B cell (primary cell): ENCODE measurements at places on chromosomes 13 and 19.

DNA sequence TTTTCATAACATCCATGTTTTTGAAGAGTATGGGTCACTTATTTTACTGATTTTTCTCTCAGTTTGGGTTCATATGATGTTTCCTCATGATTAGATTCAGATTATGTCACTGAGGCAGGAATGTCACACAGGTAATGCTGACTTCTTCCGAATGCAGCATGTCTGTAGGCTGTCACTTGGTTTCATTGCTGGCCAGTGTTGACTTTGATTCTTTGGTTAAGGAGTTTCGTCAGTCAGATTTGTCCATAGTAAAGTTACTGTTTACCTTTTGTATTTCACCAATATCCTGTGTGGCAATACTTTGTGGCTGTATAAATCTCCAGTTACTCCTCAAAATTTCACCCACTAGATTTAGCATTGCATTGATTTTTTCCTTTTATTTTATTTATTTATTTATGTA, 105.6 kb downstream of the MRPL57 start:
- DNase-seq, result no peak

DNA sequence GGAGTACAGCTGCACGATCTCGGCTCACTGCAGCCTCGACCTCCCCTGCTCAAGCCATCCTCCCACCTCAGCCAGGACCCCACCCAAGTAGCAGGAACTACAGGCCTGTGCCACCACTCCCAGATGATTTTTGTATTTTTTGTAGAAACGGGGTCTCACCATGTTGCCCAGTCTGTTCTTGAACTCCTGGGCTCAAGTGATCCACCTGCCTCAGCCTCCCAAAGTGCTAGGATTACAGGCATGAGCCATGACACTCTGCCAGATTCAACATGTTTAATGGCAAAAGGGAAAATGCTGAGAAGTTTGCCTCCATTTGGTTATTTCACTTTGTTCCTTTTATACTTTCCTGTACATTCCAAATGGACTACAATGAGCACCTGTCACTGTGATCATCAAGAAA, 65.8 kb downstream of the ZIC5 start:
- DNase-seq, result no peak

DNA sequence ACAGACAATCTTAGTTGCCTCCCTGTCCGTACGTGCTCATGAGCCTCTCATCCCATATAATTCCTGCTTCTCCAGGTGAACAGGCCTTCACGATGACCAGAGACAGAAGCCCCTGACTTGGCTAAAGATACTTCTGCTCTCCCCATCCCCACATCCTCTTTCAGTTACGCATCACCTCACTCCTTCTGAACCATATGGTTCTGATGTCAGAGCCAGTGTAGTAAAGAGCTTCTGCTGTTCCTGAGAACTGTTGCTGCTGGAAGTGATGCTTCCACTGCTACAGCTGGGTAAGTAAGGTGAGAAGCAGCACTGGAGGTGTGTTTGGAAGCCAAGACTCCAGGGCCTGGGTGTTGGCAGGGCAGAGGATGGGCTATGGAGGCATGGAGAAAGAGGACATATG, 12.9 kb downstream of the SIGLECL1 start:
- DNase-seq, result no peak

GRCh38 chr19:35929876-35930275, 6.3 kb upstream of the LRFN3 start:
- peak; percentile 52 for DNase-seq

DNA sequence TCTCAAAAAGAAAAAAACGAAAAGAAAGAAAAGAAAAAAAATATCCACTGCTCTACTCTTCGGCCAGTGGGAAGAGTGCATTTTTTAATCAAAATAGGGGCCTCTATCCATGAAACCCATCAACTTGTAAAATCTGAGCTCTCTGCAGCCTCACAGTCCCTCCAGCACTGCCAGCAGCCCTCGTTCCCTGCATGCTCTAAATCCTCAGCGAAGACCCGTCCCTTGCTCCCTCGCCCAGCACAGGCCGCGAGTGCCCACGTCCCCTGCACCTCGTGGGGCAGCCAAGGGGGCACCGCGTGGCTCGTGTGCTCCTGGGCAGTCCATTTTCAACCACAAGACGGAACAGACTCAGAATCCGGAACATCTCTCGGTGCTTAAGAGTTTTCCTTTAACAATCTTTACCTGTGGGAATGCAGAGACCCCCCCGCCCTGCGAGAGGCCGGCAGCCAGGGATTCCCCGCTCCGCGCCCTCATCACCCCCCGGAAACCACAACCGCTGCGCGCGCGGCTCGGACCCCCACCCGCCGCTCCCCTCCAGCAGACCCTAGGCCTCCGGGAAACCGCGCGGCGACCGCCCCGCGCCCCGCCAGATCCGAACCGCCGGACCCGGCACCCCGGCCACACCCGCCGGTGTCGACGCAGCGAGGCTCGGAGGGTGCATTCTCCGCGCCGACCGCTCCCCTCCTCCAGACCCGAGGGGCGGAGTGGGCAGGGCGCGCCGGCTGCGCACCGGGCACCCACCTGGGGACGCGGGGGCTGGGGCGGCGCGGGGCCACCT, 638 bp downstream of the ANKRD27 start:
- DNase-seq, result no peak

DNA sequence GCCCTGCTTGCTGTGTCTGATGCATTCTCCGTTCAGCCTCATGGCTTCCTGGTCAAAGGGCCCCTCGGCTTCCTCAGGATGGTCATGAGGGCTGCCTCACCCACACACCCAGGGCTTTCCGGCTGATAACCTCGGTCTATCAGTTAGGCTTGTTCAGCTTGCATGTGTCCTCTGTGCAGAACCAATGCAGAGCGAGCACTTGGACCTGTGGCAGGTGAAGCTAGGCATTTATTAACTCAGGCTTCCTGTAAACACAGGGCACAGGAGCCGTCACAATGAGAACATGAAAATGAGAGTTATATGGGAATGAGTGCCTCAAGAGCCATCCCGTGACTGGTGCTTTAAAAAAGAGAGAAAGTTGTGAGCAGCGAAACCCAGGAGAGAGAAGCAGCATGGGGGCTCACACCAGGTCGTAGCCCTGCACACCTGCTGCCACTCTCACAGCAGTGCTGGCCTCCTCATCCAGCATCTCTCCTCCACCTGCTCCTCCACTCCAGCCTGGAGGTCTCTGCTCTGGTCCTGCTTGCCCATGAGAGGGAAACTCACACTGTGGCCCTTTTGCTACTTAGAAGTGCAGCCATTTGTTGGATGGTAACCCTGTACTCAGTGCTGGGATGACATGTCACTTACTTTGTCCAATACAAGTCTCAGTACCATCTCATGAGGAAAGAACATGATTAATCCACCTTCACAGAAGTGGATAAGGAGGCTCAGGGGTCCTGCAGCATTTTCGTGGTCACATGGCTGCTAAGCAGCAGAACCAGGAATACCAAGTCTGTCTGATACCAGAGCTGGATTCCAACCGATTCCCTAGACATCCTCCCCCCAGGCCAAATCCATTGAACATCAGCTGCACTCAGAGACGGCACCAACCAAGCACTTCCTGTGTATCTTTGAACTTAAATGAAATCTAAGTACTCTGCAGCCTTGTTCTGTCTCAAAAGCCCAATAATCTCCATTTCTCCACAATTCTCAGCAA, 50.5 kb upstream of the IRS2 start:
- DNase-seq, result no peak

- no peak for DNase-seq
These were observed 56.6 kb upstream of the GPC6 start for GRCh38 chr13:93169980-93170379.

DNA sequence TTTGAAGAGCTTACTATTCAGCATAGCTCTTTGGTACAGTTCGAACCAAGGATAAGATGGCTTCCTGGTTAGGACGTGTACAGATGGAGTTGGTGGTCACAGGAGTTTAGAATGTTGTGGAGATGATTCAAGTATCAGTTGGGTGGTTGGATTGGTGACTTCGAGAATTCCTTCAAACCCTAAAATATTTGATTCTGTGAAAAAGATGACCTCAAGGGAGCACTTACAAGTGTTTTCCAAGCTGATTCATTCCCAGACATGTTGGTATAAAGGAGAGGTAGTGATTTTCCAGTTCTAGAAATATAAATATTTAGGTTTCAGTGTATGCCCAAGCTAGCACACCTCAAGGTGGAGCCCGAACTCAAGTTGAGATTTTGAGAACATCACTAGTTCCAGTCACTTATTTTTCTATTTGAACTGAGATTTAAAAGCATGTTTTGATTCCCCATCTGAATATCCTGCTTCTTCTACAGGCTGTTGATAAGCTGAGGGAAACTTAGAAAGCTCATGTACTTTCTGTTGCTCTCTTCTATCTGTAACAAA, 306.1 kb downstream of the DCT start:
- DNase-seq, result no peak

- no peak for DNase-seq
These were observed 80.1 kb downstream of the CYSLTR2 start for GRCh38 chr13:48733739-48734335.

DNA sequence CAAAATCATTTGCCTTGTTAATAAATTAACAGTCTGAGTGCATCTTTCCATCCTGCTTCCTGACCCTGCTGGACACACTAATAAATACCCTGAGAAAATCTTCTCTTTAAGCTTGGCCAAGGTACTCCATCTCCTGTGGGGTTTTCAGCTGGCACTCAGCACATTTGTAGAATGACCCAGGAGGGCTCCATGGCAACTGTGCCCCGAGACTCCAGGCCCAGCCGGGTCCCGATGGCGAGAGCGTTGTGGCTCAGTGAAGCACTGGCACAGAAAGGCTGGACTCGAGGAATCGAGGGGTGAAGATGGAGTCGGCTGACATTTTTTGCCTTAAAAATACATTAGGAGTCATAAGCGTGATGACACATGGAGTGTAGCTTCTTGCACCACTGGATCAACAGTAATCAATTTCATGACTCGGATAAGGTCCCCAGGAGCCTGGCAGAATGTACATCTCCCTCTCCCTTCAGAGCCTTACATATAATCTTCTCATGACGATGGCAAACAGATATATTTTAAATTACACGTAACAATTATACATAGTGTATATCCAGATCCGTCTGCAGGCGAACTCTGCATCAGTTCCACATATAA, 85.4 kb downstream of the SLC7A1 start:
- no peak for DNase-seq

GRCh38 chr13:58721273-58721672, 1089.7 kb downstream of the PCDH17 start:
- DNase-seq, result no peak

- peak; percentile 29 for DNase-seq
These were observed 3.0 kb downstream of the POU4F1 start for GRCh38 chr13:78600280-78600883.

GRCh38 chr19:1239420-1239795, 1.6 kb upstream of the CBARP start:
- no peak for DNase-seq

- DNase-seq, result no peak
These were observed 78.0 kb downstream of the KLF5 start for GRCh38 chr13:73136776-73137175.

DNA sequence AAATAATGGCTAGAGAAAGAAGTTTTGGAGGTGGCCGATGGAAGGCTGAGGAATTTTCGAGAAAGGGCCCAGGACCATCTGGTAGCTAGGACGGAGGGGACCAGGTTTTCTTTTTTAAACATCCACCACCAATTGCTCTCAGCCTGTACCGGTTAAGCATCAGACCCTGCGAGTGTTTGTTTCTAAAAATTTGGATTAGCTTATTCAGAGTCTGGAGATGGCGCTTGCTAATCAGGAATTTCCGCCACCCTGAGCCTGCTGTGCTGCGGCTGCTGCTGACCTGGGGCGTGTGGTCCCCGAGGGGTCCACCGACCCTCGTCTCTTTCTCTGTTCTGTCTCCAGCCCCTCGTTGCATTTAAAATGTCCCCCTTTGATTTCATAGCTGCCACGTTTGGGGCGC, 2.0 kb downstream of the UHRF1 start:
- no peak for DNase-seq

- DNase-seq, result no peak
These were observed 7.5 kb downstream of the IGLON5 start for GRCh38 chr19:51318687-51319648.

DNA sequence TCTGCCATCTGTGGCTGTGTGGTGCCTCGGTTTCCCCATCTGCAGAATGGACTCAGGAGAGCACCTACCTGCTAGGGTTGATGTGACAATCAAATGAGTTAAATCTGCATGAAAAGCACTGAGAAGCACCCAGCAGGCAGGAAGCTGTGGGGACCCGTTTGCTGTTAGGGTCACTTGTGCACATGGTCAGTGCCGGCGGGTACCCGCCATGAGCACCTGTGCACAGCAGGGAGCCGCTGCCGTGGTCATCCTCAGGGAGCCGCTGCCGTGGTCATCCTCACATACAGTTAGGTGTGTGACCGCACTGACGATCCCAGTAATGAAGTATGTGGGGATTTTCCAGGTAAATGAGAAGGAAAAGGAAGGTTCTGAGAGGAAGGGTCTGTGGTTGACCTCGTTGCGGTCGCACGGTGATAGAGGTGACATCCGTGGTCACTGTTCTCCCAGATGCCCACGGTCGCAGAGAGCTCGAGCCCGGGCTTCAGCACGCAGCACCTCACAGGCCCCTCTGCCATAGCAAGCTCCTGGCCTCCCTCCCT, 6.5 kb downstream of the MCF2L start:
- DNase-seq, result no peak

DNA sequence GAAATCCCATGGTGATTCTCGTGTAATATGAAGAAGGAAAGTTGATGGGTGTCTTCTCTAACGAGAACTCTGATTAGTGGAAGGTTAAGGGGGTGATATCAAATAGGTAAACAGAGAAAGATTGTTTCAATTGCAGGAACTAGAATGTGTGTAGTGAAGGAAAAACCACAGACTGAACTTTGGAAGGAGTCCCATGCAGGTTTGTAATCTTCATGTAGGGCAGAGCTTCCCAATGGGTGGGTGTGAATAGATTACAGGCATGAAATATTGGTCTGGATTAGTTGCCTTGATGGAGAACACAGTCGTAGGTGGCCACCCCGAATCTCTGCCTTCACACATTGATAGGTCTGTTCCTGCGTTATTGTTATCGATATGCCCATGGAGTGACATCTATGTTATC, 295.5 kb downstream of the KCNRG start:
- no peak for DNase-seq

DNA sequence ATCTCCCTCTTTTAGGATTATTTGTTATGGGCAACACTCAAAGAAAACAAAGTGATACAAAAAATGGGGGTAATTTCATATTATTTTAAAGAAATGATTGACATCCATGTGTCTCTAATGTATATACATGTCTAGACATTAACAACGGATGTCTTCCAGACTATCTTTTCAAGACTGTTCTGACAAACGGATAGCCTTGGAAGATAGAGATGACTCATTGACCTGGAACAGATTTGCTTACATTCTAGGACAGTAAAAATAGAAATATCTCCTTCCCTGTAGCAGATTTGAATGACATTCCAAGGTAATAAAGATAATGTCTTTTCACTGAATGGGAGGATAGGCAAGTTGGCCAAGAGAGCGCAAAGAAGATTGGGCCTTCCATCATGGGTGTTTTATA, 26.2 kb upstream of the SLITRK6 start:
- no peak for DNase-seq

DNA sequence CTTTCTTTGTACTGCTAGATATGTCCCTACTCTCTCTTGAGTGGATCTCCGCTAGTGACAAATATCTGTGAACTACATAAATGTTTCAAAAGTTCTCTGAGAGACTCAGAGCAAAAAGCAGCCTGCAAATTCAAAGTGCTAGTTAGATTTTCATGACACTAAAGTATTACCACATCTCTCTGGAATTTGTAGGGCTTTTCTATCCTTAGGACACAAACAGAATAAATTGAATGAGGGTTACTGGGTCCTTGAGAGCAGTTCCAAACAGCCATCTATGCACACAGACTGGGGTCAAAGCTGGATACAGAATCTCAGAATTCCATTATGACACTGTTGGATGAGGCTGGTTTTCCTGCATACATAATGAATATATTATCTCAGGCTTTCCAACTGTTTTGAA, 953.2 kb downstream of the DIAPH3 start:
- DNase-seq, result no peak

GRCh38 chr13:73891805-73892204, 242.4 kb downstream of the KLF12 start:
- DNase-seq, result no peak
